ENCODE measurements at places on chromosomes 1 and 21.

DNA sequence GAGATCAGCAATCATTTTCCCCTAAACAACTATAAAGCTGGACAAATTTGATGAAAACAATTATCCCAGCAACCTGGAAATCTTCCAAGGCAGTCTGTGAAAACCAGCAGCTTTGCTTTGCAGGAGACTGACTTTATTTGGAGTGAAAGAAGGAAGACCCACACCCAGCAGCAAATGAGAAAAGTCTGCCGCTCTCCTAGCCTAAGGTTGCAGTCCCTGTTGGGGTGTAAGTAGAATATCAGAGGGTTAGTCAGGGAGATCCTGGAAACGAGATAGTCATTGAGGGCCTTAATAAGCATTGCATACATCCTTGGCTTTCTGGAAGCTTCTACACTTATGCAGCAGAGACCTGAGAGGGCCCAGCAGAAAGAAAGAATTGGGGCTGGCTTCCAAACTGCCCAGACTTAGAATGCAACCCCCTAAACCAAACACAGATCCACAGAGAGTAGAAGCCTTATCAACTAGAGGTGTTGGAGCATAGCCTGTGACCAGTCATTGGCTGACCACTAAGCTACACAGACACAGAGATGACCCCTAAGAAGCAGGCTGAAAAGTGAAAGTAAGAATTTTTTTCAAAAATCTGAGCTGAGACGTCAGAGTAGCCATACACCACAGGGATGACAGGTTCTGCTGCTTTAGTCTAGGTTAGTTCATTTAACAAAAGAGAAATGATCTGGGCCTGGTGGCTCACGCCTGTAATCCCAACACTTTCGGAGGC, 98.3 kb downstream of the LYPLAL1 start:
- peaks cover 4% of the 10 kb centered on the region for H3K4me1 ChIP-seq
- H3K27me3 ChIP-seq: no peaks in the 10 kb centered on the region
- DNase-seq: no peak
- no peaks in the 10 kb centered on the region for H3K36me3 ChIP-seq
- H3K4me3 ChIP-seq: peak overlapping the region; percentile 59

- H3K4me3 ChIP-seq: peak overlapping the region; percentile 54
- H3K4me1 ChIP-seq: peaks cover 11% of the 10 kb centered on the region
- H3K36me3 ChIP-seq: no peaks in the 10 kb centered on the region
- DNase-seq: peak; percentile 98
Measured at GRCh38 chr1:234997201-234997895, 131.3 kb downstream of the TOMM20 start.

GRCh38 chr1:10626791-10627410, 152.2 kb downstream of the PEX14 start:
- no peak overlapping the region for H3K4me3 ChIP-seq
- H3K36me3 ChIP-seq: peaks cover 6% of the 10 kb centered on the region
- H3K27me3 ChIP-seq: no peaks in the 10 kb centered on the region
- H3K4me1 ChIP-seq: peaks cover 19% of the 10 kb centered on the region
- DNase-seq: no peak

DNA sequence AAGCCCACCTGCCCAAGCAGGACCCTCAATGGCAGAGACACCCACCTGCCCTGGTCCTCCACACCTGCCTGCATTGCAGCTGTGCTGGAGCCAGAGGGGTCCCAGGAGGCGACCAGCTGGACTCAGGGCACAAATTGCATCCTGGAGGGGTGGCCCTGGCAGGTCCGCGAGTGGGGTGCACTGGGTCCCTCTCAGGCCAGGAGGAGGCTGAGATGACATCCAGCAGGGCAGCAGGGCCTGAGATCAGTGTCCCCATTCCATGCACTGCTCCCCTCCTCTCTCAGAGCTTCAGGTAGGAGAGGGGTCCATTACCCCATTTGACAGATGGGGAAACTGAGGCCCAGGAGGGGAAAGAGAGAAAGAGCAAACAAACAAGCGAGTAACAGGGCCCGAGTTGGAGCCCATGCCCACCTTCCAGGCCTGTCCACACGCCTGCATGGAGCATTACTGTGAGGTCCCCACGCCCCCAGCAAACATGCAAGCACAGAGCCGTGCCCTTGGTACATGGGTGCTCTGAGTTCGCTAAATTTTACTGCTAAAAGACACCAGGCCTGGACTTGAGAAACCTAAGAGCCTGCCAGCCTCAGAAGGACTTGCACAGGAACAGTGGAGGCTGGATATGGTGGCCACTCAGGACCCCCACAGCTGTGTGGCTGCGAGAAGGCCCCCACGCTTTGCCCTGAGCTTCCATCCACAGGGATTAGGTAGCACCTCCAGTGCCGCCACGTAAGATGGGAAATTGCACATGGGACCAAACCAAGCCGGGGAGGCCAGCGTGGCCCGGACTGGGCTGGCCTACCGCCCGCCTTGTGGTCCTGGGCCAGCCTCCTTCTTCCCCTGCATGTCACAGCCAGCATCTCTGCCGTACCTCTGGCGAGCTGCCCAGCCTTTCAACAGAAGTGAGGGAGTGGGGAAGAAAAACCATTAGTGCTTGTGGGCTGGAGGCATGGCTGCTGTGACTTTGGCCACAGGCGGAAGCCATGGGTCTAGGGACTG, 7.4 kb downstream of the WNT3A start:
- no peaks in the 10 kb centered on the region for H3K4me1 ChIP-seq
- DNase-seq: no peak
- H3K4me3 ChIP-seq: no peak overlapping the region
- no peaks in the 10 kb centered on the region for H3K36me3 ChIP-seq
- no peak overlapping the region for H3K27ac ChIP-seq

GRCh38 chr1:10471411-10472219, 714 bp downstream of the DFFA start:
- H3K4me3 ChIP-seq: peak overlapping the region; percentile 87
- peaks cover 20% of the 10 kb centered on the region for H3K36me3 ChIP-seq
- peak overlapping the region; percentile 62 for H3K27ac ChIP-seq
- no peak for DNase-seq

DNA sequence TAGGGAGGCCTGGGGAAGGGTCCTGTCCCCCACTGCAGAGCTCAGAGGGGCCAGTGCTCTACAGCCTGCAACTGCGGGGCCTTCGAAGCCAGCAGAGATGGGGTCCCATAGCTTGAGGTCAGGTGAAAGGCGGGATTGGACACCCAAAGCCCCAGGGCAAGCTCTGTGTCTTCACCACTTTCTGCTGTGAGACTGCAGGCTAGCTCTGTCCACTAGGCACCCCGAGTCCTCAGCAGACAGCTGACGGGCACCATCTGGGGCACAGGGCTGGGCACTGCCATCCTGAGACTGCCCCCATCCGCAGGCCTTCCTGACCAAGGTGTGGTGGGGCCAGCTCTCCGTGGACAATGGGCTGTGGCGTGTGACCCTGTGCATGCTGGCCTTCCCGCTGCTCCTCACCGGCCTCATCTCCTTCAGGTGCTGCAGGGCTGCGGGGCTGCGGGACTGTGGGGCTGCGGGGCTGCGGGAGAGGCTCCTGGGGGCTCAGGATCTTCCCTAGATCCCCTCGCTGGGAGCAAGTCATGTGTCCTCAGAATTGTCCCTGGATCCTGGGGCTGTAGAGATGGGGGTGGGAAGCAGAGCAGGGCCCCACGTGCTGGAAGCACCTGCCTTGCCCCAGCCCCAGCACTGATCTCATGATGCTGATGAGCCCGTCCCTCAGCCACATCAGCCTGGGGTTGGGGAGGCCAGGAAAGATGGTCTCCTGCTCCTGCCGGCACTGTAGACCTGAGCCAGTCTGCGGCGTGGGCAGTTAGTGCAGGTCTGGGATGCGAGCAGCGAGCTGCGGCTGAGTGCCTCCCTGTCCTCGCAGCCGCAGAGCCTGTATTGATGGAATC, 46.8 kb downstream of the TRPM2 start:
- no peaks in the 10 kb centered on the region for H3K36me3 ChIP-seq
- H3K4me1 ChIP-seq: no peaks in the 10 kb centered on the region
- no peak overlapping the region for H3K4me3 ChIP-seq
- DNase-seq: no peak

- peaks cover 41% of the 10 kb centered on the region for H3K36me3 ChIP-seq
- no peaks in the 10 kb centered on the region for H3K27me3 ChIP-seq
- no peak for DNase-seq
- H3K27ac ChIP-seq: no peak overlapping the region
- no peak overlapping the region for H3K4me3 ChIP-seq
Measured at GRCh38 chr21:46555678-46556077, 49.2 kb downstream of the S100B start.

DNA sequence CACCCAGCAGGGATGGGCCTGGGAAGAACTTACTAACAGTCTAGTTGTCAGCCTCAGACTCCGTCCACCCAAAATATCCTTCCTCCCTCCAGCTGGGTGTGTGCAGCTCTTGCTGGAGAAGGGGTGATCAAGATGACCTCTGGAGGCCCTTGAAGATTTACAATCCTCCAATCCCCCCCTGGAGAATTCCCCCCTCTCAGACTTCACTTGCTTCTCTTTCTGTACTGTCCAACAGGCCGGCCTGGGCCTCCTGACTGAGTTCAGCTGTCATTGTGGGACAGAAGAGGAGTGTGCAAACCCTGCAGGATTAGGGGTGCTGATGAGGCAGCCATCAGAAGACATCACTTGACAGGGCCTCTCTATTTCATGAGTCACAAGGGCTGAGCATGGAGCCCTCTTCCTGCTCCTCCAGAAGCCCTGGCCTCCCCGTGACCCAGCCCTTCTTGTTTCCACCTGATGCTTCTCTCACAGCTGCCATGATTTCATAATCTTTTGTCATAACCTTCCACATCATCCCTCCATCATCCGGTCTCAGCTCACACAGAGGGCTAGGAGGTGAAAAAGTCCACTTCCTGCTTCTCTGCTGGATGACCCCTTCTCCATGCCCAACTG, 17.5 kb upstream of the IGFN1 start:
- H3K36me3 ChIP-seq: no peaks in the 10 kb centered on the region
- no peak for DNase-seq
- no peak overlapping the region for H3K27ac ChIP-seq
- H3K4me3 ChIP-seq: no peak overlapping the region
- H3K4me1 ChIP-seq: no peaks in the 10 kb centered on the region
- H3K27me3 ChIP-seq: no peaks in the 10 kb centered on the region

GRCh38 chr1:214352838-214353237, 71.9 kb downstream of the SMYD2 start:
- DNase-seq: no peak
- H3K36me3 ChIP-seq: peaks cover 11% of the 10 kb centered on the region
- H3K4me3 ChIP-seq: no peak overlapping the region
- no peaks in the 10 kb centered on the region for H3K4me1 ChIP-seq
- no peak overlapping the region for H3K27ac ChIP-seq
- H3K27me3 ChIP-seq: no peaks in the 10 kb centered on the region

- no peak overlapping the region for H3K4me3 ChIP-seq
- peaks cover 14% of the 10 kb centered on the region for H3K4me1 ChIP-seq
Measured at GRCh38 chr1:203828002-203828401, 32.6 kb downstream of the ZBED6 start.
